ENCODE measurements at places on chromosomes 11 and 22.
A peak's percentile ranks its signal among the peaks of the same experiment; 100 is the strongest.

DNA sequence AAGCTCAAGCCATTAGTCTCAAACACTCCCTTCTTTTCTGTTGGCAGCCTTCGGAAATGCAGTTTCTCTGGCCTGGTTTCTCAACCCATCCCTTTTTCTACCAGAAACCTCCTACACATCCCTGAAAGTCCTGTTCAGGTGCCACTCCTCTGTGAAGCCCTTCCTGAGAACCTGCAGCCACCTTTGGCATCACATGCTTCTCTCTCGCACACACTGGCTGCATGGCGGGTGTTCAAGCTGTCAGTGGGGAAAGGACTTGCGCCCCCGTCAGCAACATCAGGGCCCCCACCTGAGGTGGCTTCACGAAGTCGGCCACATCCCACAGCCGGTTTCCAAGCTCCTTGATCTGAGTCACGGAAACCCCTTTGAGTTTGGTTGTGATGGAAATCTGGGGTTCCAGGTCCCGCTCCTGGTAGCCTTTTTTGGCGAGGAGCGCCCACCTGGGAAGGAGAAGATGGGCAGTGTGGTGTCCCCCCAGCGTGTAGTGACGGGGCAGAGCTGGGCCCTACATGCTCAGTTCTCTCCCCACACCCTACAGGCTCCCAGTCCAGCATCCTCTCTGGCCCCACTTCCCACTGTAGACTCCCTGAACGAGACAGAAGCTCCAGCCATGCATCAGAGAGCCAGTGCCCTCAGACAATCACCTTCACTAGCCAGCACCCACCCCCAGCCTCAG is 1.7 kb upstream of the LRRC74B start:
- DNase-seq, result no peak

- no peak for DNase-seq
Measured at GRCh38 chr22:24335496-24335895, 64.9 kb downstream of the SPECC1L start.

DNA sequence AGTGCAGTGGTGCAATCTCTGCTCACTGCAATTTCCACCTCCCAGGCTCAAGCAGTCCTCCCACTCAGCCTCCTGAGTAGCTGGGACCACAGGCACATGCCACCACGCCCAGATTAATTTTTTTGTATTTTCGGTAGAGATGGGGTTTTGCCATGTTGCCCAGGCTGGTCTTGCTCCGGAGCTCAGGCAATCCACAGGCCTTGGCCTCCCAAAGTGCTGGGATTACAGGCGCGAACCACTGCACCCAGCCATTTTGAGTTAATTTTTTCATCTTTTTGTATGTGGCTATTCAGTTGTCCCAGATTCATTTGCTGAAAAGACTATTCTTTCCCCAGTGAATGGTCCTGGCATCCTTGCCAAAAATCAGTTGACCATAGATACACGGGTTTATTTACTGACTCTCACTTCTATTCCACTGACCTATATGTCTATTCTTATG is 63.6 kb downstream of the MAPK1 start:
- no peak for DNase-seq

GRCh38 chr22:22772396-22772795 is 115.2 kb upstream of the IGLL5 start:
- DNase-seq, result no peak

DNA sequence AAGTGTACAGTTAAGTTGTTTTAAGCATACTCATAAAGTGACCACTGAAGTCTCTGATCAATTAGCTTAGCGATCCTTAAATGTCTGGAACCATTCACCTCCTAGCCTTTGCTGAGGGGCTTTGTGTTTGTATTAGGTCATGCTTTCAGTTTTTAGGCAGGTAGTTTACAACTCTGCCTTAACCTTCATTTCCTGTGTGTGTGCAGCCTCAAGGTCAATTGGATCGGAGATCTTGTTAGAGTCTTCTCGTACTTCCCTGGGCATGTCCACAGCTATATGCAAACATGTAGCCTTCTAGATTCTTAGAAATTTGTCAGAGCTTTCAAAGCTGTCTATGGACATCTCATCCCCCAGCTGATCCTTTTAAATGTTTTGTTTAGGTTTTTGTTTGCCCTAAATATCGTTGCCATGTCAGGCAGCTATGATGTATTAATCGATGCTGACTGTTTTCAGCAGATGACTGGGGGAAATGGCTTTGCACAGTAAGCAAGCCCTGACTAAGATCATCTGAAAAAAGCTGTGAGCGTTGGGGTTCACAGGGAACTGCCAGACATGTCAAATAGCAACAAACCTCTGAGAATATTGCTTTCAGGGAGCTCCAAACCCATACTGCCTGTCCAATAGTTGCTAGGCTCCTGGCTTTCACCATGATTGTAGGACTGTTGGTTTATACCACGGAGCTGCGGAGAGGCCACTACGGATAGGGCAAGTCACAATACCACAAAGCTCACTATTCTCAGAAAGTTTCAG is 45.6 kb downstream of the GLYAT start:
- no peak for DNase-seq

DNA sequence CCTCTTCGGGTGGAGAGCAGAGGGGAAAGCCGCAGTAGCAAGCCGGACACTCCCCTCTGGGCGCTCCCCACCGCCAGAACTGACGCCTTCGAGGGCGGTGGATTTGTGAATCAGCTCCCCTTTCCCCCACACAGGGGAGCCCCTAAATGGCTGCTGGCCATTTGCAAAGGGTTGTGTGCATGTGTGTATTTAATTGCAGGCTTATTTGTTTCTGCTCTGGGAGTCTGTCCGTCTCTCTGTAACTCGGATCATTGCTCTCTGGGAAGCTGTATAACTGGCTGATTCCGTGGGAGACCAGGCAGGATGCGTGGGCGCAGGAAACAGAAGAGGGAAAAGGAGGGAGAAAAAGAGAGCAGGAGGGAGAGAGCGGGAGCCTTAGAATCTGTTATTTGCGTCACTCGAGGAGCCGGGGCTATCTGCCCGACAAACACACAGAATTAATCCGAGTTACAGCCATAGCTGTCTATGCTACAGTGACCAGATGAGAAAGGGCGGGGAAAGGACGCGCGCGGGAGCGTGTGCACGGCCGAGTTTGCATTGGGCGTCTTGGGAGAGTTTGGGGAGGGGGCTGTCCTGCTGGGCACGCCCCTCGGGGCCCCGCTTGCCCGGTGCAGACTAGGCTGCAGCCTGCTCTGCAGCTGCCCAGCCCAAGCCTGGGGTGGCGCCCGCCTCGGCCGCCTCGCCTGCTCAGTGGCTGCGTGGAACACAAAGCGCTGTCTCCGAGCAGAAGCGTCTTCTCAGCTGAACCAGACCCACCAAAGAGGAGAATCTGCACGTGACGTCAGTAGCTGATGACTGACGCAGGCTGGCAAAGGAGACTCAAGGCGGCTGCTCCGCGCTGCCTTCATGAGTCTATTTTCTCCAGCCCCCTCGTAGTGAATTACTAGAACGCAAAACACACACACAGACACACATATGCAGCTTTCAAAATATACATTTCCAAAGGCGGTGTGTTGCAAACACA is 105.3 kb upstream of the HSD17B12 start:
- no peak for DNase-seq

GRCh38 chr11:131773626-131774025 is 403.2 kb downstream of the NTM start:
- no peak for DNase-seq

GRCh38 chr11:59523541-59523940 is 12.2 kb downstream of the OR4D9 start:
- no peak for DNase-seq

- no peak for DNase-seq
Measured at GRCh38 chr11:130516554-130517505, 68.4 kb downstream of the ADAMTS15 start.

DNA sequence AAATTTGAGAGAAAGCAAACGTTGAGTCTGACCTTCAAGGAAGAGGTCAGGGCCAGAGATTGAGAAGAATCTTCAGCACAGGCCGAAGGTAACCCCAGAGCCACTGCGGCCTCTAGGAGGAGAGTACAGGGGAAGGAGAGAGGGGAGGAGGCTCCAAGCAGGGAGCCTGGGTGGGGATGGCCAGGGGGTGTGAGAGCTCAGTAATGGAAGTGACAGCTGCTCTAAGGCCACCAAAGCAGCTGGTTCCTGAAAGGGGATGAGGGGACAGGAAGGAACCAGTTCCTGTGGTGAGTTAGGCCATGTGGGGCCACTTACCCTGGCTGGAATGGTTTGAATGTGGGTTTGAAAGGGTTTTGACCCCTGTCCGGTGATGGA is 46.1 kb downstream of the PISD start:
- no peak for DNase-seq

- no peak for DNase-seq
Measured at GRCh38 chr11:119028346-119029068, 2.2 kb downstream of the SLC37A4 start.

DNA sequence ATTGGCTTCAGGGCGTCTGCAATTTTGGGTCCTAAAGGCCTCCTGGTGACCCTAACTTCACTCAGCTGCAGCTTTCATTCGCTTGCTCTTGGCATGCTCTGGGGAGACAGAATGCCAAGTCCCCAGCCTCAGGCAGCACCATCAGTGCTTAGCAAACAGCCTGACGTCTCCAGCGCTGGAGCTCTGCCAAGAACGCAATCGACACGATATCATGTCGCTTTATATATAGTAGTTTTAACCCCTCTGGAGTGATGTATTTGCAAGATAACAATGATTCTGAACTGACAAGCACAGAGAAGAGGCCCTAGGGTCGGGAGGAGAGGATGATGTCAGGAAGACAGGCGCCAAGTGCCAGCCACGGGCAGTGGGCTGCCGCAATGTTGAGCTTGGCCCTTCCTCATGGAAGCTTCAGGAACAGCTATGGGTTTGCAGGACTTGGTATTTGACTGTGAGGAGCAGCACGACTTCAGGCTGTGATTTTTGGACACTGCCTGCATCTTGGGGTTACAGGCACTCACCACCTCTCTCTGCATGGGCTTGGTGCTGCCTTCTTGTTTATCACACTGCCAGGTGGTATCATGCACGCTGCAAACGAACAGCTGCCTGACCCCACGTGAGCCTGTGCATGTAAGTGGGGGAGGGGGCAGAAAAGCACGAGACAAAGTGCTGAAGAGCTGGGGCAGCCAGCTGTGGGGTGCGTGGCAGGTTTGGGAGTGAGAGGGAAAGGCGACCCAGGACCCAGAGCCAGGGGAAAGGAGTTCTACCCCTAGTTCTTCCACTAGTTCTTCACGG is 26.1 kb downstream of the B3GAT1 start:
- no peak for DNase-seq

DNA sequence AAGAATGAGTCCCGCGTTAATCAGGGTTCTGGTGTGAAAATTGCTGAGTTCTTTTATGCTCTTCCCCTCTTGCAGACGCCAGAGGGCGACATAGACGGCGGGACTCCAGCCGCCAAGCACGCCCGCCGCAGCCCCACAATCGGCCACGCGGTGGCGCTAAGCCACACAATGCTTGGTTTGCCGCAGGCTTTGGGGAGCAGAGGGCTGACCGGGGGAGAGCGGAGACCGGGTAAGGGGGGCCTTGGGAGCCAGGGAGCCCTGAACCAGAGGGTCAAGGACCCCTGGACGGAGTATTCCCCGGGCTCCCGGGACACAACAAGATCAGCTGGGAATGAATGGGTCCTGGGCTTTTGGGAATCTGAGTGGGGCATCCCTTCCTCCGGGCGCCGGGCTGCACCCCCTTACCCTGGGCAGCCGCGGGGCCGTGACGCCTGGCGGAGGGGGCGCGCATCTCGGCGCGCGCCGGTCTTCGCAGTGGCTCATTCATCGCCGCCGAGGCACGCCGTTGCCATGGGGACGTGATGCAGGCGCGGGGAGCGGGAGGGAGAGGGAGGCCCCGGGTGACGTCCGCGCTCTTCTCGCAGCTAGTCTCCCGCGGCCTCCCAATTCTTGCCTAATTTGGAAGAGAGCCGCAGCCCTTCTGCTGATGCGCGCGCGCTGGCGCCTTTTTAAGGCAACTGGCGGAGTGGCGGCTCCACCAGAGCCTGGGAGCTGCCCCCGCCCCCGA is 12.2 kb upstream of the NPAS4 start:
- peak; percentile 93 for DNase-seq

DNA sequence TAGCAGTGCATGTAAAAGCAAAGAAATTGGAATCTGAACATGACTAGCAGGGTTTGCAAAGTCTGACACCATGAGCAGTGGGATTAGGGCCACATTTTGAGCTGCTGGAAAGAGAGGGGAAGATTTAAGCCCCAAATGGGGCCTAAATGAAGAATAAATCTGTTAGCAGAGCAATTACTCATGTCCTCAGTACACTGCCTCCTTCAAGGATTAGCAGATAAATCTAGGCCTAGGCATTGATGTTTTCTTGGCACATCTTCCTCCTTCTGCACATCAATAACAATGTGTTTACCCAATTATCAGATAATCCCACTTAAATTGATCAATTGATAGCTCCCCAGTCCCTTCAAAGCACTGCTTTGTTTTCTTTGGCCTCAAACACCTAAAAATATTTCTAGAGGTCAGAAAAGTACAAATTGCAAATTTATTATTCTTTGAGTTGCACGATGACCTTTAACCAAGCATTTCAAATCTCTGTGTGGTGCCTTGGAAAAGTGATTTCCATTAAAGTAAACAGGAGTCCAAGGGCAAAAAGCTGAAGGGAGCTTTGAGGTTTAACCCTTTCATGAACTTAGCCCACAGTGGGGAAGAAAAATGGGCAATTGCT is 514.7 kb upstream of the CHORDC1 start:
- DNase-seq, result no peak

DNA sequence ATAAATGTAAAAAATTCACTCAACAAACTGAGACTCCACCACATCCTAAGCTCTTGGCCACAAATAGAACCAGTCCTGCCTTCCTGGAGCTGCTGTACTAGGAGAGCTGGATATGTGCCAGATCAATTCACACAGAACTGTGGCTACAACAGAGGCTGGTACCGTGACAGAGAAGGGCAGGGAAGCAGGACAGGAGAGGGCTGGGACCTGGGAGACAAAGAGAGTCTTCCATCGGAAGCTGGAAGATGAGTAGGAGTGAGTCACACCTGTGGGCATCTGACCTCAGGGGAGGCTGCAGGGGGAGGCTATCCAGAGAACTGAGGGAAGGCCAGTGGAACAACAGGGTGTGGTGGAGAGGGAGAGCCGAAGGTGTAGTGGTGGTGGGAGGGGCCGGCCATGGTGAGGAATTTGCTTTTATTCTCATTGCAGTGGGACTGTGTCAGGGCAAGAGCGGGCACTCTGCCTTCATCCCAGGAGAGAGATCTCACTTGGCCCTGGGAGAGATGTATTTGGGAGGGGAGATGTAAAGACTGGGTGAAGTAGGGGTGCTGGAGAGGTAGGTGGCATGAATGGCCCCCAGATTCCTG is 1.9 kb upstream of the LTBP3 start:
- no peak for DNase-seq
